ENCODE measurements at places on chromosomes 4 and X.

DNA sequence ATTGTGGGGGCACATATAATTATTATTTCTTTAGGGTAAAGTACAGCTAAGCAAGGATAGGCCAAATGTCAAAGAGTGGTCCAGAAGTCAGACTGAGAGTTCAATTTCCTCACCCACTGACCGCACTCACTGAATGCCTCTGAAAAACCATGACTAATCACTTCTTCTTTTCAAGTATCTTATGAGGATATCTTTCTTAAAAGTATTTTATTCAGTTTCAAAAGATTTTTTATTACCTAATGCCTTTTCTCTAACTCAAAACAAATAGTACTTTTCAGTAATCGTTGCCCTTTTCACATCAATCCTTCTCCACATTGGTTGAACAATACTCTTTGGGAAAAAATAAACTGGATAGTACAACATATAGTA, 61.7 kb upstream of the CAMK2D start:
- no peak for DNase-seq

GRCh38 chrX:69144838-69145680, 20.2 kb downstream of the PJA1 start:
- no peak for DNase-seq

DNA sequence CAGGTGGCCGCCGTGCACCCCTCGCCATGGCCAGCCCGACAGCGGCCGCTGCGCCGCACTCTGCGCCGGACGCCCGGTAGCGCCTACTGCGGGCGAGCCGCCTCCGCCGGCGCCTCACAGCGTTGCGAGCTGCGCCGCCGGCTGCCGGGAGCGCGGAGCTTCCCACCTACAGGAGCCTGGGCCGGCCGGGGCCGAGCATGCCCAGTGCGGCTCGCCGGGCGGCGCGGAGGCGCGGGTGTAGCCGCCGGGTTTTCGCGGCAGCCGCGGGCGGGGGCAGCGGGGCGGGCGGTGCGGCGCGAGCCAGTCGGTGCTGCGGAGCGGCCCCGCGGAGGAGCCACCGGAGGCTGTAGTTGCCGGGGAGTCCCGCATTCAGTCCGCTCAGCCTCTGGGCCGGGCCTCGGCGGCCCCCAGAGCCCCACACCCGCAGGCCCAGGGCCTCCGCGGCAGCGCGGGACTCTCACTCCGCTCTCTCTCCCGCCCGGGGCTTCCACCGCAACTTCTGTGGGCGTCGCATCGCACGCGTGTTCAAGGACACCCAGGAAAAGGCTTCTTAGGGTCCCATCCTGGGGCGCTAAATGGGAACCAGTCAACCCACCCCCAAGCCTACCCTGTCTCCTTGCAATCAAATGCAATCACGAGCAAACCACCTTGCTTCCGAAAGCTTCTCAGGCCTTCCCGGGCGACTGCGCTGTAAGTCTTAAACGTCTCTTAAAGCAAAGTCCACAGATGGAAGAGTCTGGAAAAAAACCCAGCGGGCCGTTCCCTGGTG, at the start of gene MFAP3L:
TSS of gene MFAP3L (minus strand) at position 143 of the 769 bp plus-strand sequence. CDS start 20,518 bp downstream, outside the sequence.
- DNase-seq: peak; percentile 45

DNA sequence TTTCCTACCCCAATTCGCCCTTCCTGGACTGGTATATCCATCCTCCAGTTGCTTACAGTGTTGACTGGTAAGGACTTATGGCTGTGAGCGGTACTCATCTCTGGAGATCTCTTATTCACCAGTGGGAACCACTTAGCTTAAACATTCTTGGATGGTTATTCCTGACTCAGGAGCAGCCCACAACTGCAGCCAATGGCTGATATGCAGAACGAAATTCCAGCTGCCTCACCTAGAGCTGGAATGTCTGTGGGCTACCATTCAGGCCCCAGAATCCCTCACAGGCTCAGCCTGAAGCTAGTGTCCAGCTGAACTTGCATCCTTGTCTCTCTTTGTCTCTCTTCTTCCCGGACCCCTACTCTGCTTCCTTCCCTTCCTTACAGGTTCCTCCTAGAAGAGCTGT, 138.9 kb upstream of the SMIM31 start:
- no peak for DNase-seq

GRCh38 chr4:47525154-47525819, 40.2 kb downstream of the ATP10D start:
- DNase-seq: no peak

GRCh38 chrX:72057331-72057730, 74.4 kb downstream of the RTL5 start:
- DNase-seq: no peak

- no peak for DNase-seq
These were observed 395.2 kb downstream of the SPOCK3 start for GRCh38 chr4:166838975-166839614.

DNA sequence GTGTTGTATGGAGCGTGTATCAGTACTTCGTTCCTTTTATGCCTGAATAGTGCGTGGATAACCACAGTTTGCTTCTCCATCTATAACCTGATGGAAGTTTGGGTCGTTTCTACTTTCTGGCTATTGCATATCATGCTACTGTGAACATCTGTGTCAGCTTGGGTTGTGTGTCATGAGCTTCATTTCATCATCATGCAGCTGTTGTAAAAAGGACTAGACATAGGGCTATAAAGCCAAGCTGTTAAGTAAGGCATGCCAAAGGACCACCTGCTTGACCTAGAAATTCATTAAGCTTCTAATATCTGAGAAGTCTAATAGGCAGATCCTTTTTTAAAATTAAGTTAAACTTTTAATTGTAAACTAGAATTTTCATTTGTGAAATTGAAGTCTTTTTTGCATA, 18.4 kb downstream of the SMS start:
- no peak for DNase-seq

DNA sequence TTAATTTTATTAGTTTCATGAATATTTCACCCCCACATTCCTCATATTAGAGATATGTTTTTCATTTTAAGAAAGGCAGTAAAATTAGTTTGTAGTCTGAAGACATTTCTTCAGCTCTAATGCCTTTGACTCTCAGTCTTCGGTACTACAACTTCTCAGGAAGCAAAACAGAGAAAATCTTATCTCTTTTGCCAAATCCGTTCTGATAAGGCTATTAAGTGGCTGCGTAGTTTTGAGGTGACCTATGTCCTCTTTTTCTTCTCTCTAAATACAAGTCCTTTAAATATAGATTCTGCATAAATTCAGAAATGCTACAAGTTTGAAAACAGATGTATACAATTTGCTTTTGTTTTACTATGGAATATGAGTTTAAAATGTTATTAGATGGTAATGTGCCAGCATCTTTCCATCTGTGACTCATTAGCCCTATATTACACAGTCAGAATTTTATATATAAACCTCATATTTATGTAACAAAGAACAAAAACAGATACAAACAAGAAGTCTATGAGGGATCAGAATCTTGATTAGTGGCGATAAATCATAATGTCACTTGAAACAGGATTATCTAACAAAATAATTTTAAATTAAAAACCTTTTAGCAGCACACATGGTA, 181.2 kb upstream of the ETNPPL start:
- no peak for DNase-seq

DNA sequence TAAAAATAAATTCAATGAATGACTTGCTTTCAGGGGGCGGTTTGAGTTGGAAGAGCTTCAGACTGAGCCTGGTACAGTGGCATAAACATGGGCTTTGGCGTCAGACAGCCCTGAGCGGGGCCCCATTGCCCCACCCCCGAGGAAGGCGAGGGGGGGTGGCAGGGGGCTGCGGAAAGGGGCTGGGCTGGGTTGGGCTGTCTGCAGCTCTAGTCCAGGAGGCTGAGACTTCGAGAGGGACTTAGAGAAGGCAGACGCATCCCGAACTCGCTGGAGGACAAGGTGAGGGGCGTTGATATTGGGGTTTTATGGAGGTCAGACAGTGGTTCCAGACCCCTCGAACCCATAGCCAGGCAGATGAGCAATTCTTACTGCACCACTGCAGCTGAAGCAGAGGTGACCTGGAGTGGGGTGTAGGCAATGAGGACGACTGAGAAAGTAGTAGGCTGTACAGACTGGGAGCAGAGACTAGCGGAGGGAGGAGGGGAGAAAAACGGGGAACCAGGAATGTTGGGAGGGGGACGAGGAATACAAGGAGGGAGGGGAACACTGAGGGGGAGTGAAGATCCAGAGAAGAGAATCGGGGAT, at the start of gene MAGED2:
TSS of gene MAGED2 (plus strand) at position 222 of the 585 bp plus-strand sequence. CDS start 1,587 bp downstream, outside the sequence.
- no peak for DNase-seq

DNA sequence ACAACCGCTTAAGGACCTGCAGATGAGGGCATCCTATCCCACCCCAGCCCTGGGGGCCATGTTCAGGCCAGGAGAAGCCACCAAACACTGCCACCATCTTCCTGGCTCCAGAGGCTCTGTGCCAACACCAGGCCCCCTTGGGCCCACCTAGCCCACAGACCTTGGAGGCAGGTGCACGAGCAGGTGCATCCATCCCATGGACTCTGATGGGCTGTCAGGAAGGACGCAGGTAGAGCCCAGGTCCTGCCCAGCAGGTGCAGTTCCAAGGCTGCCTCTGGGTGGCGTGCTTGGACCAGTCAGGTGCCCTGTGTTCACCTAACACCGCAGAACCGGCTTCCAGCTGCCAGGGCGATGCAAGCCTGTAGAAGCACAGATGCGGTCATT, 22.8 kb upstream of the PDE6B start:
- DNase-seq: no peak

All from stimulated activated CD4-positive, alpha-beta T cell treated with anti-CD3 and anti-CD28 coated beads, Interleukin-1b, Interleukin-23, amount 100 ng/mL, for 1 hour (primary cell).